ENCODE measurements at places on chromosomes 7 and 10. TPM values are rescaled to one million over a fixed set of nuclear protein-coding genes. Genes with fewer than 3 reads are reported as not detected.
A peak's percentile ranks its signal among the peaks of the same experiment; 100 is the strongest.

DNA sequence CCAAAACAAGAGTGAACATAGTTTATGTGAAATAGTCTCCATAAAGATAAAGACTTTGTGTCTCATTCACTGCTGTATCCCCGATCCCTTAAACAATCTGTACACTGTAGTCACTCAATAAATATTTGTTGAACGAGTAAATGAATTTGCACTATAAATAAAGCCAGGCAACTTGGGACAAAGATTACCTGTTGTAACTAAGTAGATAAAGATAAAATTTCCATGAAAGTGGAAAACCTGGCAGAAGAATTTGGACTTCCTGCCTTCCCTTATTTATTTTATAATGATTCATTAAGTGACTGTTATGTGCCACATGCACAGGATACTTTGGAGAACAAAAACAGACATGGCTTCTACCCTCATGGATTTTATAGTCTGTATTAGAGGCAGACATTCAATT, 277.7 kb upstream of the KAT6B start:
- no peak overlapping the region for H3K4me3 ChIP-seq
- no peak for DNase-seq
- no peaks in the 10 kb centered on the region for H3K36me3 ChIP-seq
- no peaks in the 10 kb centered on the region for H3K4me1 ChIP-seq
- H3K27ac ChIP-seq: no peak overlapping the region
- H3K27me3 ChIP-seq: no peaks in the 10 kb centered on the region

DNA sequence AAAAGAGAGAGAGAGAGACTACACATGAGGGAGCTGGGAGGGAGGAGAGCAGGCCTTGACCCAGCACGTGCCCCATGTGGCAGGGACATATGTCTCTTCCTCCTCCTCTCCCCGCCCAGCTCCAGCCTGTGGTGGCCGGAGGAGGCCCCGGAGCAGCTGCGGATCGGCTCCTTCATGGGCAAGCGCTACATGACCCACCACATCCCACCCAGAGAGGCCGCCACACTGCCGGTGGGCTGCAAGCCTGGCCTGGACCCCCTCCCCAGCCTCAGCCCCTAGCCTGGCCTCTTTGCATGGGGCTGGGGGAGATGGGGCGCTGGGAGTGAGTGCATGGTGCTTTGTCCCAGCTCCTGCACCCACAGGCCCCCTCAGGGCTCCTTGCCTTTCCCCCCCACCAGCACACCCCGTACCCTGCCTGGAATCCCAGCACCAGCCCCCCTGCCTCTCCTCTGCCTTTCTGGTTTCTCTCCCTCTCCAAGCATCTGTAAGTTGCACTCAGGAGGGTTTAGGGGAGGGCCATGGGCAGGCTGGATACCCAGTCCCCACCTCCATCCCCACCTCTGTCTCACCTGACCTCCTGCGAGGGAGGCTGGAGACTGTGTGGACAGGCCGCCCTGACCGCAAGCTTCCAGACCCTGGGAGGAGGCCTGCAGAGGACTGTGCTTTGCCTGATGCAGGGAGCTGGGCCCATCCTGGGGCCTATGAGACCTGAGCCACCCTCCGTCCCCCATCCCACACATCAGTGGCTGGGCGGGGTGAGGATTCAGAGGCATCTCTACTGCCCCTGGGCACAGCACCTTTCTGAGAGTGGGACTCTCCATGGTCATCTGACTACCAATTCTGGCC, 4.8 kb downstream of the UPK3B start:
- H3K4me1 ChIP-seq: peaks cover 10% of the 10 kb centered on the region
- no peak overlapping the region for H3K27ac ChIP-seq
- H3K4me3 ChIP-seq: no peak overlapping the region
- H3K27me3 ChIP-seq: peaks cover 2% of the 10 kb centered on the region

Gene CD36
- 59.2 TPM for total RNA-seq

Gene NYAP1
- total RNA-seq: 0.41 TPM

Gene FIGNL1
- 0.80 TPM for total RNA-seq

Gene SH2D4B
- not detected for total RNA-seq

DNA sequence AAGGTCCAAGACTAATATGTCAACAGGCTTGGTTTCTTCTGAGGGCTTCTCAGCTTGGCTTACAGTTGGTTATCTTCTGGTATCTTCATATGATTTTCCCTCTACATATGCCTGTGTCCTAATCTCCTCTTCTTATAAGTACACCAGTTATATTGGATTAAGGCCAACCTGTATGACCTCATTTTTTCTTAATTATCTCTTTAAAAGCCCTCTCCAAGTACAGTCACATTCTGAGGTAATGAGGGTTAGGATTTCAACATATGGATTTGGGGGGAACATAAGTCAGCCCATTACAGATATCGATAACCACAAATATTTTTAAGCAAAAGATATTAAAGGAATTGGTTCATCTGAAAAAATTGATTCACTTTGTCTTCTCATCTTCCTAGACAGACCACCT, 49.2 kb downstream of the IQUB start:
- H3K36me3 ChIP-seq: no peaks in the 10 kb centered on the region
- no peaks in the 10 kb centered on the region for H3K27me3 ChIP-seq
- H3K4me3 ChIP-seq: no peak overlapping the region
- DNase-seq: no peak
- no peaks in the 10 kb centered on the region for H3K4me1 ChIP-seq

DNA sequence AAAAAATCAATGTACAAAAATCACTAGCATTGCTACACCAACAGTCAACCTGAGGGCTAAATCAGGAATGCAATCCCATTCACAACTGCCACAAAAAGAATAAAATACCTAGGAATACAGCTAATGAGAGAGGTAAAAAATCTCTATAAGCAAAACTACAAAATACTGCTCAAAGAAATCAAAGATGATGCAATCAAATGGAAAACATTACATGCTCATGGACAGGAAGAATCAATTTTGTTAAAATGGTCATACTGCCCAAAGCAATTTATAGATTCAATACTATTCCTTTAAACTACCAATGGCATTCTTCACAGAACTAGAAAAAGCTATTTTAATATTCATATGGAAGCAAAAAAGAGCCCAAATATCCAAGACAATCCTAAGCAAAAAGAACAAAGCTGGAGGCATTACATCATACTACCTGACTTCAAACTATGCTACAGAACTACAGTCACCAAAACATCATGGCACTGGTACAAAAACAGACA, 116.3 kb downstream of the HPSE2 start:
- no peak overlapping the region for H3K4me3 ChIP-seq
- no peak overlapping the region for H3K27ac ChIP-seq
- H3K27me3 ChIP-seq: no peaks in the 10 kb centered on the region
- H3K4me1 ChIP-seq: no peaks in the 10 kb centered on the region
- H3K36me3 ChIP-seq: no peaks in the 10 kb centered on the region

DNA sequence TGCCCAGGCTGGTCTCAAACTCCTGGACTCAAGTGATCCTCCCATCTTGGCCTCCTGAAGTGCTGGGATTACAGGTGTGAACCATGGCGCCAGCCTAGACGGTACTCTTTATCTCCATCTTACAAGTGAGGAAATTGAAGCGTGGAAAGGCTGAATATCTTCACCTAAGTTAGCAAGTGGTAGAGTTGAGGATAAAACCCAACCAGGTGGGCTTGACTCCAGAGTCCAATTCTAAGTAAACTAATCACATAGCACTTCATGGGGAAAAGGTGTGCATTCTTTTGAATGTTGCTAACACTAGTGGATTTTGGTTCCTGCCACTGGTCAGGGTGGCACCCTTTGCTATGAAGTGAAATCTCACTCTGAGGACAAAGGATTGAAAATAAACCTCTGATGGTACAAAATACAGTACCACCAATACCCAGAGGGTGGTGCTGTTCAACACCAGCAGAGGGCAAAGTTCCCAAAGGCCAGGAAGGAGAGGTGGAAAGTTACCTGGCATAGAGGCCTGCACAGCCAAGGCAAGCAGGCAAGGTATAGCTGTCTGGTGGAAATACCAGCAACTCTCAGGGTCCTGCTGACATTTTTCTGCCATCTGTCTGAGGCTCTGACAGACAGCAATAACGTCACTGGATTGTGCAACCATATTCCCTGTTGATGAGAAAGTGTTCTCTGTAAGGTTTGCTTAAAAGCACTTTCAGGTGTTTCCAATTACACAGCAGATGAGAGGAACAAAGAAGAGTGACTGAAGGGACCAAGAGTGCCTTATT, 17.6 kb downstream of the ZDHHC16 start:
- peak; percentile 39 for DNase-seq
- no peaks in the 10 kb centered on the region for H3K27me3 ChIP-seq
- H3K4me1 ChIP-seq: no peaks in the 10 kb centered on the region

Gene BEND7
- 16.1 TPM for total RNA-seq

GRCh38 chr10:10657139-10657760, 360.4 kb upstream of the CELF2 start:
- no peaks in the 10 kb centered on the region for H3K4me1 ChIP-seq
- DNase-seq: no peak
- no peaks in the 10 kb centered on the region for H3K36me3 ChIP-seq
- H3K4me3 ChIP-seq: no peak overlapping the region
- H3K27ac ChIP-seq: no peak overlapping the region

- DNase-seq: no peak
- H3K36me3 ChIP-seq: peaks cover 10% of the 10 kb centered on the region
- peaks cover 17% of the 10 kb centered on the region for H3K4me1 ChIP-seq
- H3K4me3 ChIP-seq: no peak overlapping the region
Measured at GRCh38 chr7:35871856-35872255, 71.0 kb downstream of the SEPTIN7 start.

DNA sequence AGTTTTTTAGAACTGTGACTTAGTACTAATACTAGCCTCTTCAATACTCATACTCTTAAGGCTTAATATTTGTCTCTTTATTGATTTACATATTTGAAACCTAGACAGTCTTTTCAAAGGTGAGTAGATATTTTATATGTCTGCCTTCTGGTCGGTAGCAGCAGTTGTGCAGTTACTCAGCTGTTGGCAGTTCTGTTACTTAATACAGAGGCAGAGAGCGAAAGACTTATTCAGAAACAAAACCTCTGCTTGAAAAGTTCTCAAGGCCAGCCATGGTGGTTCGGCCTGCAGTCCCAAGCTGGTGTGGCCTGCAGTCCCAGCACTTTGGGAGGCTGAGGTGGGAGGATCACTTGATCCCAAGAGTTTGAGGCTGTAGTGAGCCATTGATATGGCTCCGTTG, 84.2 kb downstream of the AUTS2 start:
- H3K4me1 ChIP-seq: no peaks in the 10 kb centered on the region
- no peaks in the 10 kb centered on the region for H3K36me3 ChIP-seq
- H3K27me3 ChIP-seq: no peaks in the 10 kb centered on the region
- no peak for DNase-seq
- no peak overlapping the region for H3K4me3 ChIP-seq
- H3K27ac ChIP-seq: no peak overlapping the region

- H3K4me1 ChIP-seq: peaks cover 4% of the 10 kb centered on the region
- no peak overlapping the region for H3K4me3 ChIP-seq
- no peak for DNase-seq
- no peak overlapping the region for H3K27ac ChIP-seq
Measured at GRCh38 chr10:133229265-133230043, 563 bp upstream of the UTF1 start.

DNA sequence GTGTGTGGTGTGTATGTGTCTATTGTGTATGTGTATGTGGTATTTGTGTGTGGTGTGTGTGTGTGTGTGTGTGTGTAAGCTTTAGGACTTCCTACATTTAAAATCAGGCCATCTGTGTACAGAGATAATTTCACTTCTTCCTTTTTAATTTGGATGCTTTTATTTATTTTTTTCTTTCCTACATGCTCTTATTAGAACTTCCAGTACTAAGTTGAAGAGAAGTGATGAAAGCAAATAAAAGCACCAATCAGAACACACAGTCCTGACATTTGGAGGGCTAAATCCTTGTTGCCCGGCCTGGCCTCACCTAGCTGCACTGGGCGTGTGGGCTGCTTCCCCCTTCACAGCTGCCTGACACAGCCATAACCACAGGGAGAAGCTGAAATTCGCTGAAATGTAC, 3.8 kb upstream of the MRC1 start:
- no peaks in the 10 kb centered on the region for H3K27me3 ChIP-seq
- DNase-seq: no peak
- no peak overlapping the region for H3K4me3 ChIP-seq

Gene SCART1
- total RNA-seq: 2.9 TPM

GRCh38 chr10:11017000-11017569, 587 bp upstream of the CELF2 start:
- DNase-seq: no peak
- H3K4me3 ChIP-seq: peak overlapping the region; percentile 79
- H3K27ac ChIP-seq: peak overlapping the region; percentile 90
- H3K4me1 ChIP-seq: peaks cover 31% of the 10 kb centered on the region

DNA sequence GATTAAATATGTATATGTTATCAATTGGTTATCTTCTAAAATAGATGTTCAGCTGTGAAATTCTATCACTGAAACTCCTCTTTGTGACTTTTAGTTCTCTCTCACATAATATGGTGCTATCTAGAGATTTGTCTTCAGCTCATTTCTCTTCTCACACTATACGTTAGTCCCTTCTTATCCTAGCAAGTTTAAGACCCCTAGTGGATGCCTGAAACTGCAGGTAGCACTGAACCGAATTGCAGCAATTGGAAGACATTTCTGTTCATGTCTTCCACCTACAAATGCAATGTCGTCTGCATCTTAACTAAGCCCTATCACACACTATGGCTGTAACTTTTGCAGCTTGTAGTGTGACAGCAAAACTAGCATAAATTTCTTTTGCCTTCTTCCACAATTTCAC, 442.7 kb upstream of the POM121L12 start:
- H3K4me1 ChIP-seq: no peaks in the 10 kb centered on the region
- DNase-seq: no peak
- H3K27me3 ChIP-seq: no peaks in the 10 kb centered on the region
- no peak overlapping the region for H3K27ac ChIP-seq
- no peak overlapping the region for H3K4me3 ChIP-seq

DNA sequence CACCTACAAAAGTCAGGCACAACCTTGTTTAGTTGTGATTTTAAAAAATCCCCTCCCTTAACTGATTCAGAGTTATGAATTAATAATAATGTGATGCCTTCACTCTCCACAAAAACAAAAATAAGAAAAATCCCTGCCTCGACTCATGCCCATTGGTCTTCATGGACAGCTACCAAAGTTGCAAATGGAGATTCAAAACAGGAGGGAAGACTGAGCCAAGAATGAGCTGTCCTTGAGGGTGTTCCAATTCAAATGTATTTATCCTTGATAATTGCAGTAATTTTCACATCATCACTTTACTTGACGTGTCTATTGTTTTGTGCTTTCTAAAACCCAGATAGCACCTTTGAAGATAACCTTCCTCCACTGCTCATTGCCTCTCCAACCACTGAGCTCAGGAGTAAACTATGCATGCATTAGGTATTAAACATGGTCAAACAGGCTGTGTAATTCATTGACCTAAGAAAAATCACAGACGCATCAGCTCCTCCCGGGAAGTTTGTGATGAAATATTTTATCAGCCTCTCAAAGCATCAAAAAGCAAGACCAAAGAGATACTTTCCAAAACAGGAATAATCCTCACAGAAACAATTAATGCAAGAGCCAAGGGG, 712.7 kb upstream of the IGFBP3 start:
- H3K36me3 ChIP-seq: no peaks in the 10 kb centered on the region
- no peak overlapping the region for H3K4me3 ChIP-seq
- no peak overlapping the region for H3K27ac ChIP-seq
- no peaks in the 10 kb centered on the region for H3K4me1 ChIP-seq
- no peaks in the 10 kb centered on the region for H3K27me3 ChIP-seq

GRCh38 chr7:137592232-137592896, 248.8 kb upstream of the PTN start:
- H3K36me3 ChIP-seq: no peaks in the 10 kb centered on the region
- peak overlapping the region; percentile 43 for H3K27ac ChIP-seq
- peak; percentile 59 for DNase-seq

Data from transverse colon (tissue), 4 donors.